ENCODE measurements at places on chromosomes 11 and 22. TPM values are rescaled to one million over a fixed set of nuclear protein-coding genes. Genes with fewer than 3 reads are reported as not detected.

Gene SGSM1
- total RNA-seq: 0.07 TPM

Gene TSGA10IP
- total RNA-seq: not detected

Gene ARHGAP20
- under 0.01 TPM for total RNA-seq

Gene ASCC2
- 29.4 TPM for total RNA-seq

Gene XKR3
- not detected for total RNA-seq

Gene BIRC2
- 79.9 TPM for total RNA-seq

Gene CATSPERZ
- 0.34 TPM for total RNA-seq

Gene IL18
- total RNA-seq: 40.0 TPM

Gene CRYBB3
- not detected for total RNA-seq

Gene GGT5
- under 0.01 TPM for total RNA-seq

Gene BEST1
- 2.4 TPM for total RNA-seq

All from nasal cavity respiratory epithelium epithelial cell of viscerocranial mucosa (primary cell).